ENCODE measurements at places on chromosomes 7 and 10.

DNA sequence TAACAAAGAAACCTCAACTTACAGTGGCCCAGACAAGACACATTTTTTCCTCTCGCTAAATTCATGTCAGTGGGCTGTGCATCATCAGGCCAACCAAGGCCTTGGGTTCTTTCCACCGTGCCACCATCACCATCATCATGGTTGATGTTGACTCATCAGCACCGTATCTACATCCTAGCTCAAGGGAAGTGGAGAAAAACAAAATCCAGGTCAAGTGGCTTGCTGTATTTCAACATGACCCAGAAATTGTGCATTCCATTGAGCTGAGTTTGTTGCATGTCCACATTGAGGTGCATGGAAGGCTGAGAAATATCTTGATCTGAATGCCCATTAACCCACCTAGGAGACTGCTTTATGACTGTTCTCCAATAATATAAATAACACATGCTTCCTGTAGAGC lies 312.4 kb upstream of the CDC14C start:
- DNase-seq, result no peak

DNA sequence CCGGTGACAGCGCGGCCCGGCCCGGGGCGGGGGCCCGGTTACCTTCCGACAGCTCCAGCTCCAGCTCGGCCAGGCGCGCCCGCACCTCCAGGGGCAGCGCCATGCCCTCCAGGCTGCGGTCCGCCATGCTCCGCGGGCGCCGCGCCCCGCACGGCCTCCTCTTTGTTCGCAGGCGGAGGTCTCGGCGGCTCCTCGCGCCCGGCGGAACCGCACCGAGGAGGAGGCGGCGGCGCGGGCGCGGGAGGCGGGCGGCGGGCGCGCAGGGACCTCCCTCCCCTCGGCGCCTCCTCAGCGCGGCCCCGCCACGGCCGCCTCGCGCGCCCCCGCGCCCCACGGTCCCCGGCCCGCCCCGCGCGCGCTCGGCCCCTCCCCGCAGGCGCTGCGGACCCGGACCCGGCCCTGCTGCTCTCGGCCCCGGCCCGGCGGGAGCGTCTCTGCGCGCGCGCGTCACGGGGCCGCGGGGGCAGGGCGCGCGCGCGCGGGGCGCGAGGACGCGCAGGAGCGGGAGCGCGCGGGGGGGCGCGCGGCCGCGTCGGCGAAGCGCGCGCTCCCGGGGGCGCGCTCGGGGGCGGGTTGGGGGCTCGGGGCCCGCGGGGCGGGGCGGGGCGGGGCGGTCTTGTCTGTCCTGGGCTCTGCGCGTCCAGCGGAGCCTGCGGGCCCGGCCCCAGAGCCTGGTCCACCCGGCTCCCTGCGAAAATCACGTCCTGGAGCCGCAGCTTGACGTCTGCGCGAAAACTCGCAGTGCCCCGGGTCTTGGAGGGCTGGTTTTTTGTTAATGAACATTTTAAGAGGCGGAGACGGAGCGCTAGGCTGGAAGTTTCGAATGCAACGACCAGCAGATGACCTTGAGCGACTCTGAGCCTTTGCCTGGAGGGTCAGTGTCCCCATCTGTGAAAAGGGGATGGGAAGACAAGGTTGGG lies at the start of gene DIP2C:
TSS of gene DIP2C (minus strand) at position 217 of the 920 bp plus-strand sequence. CDS start at position 127, 90 bp downstream.
- DNase-seq, result no peak

- no peak for DNase-seq
Measured at GRCh38 chr7:80105701-80106408, 28.8 kb upstream of the GNAI1 start.

DNA sequence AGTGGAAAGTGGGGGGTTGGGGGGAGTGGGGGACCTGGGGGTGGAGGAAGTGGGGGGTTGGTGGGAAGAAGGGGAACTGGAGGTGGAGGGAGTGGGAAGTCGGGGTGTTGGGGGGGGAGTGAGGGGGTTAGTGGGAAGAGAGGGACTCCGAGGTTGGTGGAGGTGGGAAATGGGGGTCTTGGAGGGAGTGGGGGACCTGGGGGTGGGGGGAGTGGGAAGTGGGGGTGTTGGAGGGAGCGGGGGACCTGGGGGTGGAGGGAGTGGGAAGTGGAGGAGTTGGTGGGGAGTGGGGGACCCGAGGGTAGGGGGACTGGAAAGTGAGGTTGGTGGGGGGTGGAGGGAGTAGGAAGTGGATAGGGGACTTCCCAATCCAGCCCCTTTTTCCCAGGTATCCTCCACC lies 906 bp upstream of the MMD2 start:
- no peak for DNase-seq

DNA sequence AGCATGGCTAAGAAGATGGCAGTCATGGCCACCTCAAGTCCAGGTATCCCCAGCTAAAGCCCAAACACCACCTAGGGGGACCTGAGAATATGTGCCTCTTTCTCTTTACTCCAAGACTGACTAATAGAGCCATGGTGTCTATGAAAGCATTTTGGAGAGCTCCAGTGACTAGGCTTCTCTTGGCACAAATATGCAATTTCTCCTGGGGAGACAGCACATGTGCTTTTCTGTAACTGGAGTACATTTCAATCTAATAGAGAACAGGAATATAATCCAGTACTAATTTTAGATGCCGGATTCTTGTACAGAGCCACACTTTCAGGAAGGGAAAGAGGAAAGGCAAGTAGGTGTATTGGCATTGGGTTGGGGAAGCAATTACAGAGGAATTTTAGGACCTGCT lies 260.1 kb downstream of the BMPER start:
- no peak for DNase-seq

- DNase-seq, result no peak
Measured at GRCh38 chr7:135728136-135728669, at the start of gene SLC13A4. TSS of gene SLC13A4 (minus strand) at chr7:135728186. CDS start at chr7:135727496, 690 bp downstream.

DNA sequence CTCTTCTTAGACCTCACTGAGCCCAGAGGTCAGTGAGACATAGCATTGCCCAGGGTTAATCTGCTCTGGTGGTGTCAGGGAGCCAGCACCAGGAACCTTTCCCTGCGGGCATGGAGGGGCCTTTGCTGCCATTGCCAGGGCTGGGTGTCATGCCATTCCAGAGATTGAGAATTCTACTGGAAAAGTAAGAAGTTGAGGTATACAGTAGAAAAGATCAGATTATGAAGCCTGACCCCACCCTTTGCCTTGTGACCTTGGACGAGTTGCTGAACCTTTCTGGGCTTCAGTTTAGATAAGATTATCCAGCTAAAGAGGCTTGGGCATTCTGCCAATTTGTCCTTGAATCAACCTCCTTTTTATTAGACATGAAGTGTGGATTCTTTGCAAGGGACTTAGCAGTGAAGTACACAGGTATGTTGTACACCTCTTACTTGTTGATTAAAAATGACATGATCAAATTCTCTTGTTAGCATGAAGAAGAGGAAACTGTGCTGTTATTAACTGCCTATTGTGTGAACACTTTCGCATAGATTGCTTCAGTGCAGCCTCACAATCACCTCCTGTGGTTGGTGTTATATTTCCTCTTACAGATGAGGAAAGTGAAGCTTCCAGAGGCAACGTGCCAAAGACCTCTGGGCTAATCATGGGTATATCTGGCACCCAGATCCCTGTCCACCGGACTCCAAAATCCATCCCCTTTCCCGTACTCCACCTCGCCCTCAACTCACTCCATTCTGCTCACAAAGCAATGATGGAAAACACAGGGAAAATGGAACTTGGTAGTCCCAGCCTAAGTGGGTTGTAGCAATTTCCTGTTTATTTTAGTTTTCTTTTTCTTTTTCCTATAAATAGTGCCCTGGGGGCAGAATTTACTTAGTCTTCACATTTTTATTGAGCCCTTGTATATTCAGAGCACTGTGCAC lies 151.3 kb downstream of the CAMK1D start:
- no peak for DNase-seq

- DNase-seq, result no peak
Measured at GRCh38 chr7:155857141-155857540, 44.9 kb upstream of the SHH start.

DNA sequence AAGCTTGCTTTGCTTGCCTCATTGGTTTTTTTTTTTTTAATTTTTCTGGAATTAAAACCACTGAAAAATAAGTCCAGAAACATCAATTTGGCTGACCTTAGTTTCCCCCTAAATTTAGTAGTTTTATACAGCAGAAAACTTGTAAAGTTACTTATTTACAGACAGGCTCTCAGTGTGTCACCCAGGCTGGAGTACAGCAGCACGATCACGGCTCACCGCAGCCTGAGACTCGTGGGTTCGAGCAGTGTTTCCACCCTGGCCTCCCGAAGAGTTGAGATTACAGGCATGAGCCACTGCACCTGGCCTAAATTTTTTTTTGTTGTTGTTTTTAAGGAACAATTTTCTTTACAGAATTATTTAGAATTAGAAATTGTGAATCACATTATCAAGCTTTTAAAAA lies 250.5 kb downstream of the SDK1 start:
- DNase-seq, result no peak

DNA sequence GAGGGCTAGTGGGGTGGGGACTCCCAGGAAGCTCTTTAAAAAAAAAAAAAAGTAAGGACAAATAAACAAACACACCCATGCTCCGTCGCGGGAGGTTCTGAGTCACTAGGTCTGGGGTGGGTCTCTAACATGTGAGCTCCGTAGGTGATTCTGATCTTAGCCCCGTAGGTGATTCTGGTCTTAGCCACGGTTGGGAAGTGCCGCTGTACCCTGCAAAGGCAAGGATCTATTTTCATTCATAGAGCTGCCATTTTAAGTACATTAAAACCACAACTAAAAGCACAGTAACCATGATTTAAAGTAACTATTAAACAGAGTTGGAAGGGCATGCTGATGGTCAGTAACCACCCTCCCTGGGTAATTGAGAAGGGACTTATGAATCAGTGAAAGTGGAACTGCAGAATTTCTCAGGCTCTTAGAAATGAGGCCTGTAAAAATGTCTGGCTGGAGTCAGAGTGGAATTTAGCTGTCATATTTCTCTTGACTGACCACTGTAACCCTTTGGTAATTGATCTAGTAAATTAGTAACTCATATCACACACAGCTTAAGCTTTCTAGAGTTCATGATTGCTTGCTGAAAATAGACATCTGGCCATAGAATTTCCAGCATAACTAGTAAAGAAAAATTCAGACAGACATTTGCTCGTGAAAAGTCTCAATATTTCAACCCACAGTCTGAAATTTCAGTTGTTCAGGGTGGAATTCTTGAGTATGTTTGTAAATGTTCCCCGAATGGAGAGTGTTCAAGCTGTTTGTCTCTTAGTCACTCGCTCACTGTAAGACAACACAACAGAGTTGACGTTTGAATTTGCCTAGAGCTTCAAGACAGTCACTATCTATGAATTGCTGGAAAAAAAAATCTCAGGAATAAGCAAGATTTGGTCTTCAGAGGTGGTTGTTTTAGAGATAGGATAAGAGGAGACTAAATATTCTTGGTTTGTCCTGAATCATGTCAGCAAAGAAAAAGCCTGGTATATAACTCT lies 34.2 kb upstream of the TCF7L2 start:
- no peak for DNase-seq

DNA sequence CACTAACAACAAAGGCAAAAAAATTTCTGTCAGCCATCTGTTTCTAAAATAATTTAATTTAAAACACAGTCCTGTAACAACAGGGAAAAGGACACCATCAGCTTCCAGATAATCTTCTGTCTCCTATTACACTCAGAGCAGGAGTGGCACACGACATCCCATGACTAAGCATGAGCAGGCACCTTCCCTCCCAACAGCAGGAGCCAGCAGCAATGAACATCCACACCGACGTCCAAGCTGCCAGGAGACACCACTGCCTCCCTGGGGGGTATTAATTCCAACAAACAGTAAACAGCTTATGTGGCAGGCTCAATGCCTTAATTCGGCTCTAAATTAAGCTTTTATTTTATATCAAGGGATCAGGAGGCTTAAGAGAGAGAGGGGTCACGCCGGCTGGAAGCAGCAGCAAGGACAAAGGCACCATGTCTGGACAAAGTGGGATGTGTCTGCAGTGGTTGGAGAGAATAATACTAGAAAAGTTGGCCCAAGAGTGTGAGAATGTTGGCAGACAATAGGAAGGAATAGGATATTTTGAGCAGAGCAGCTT lies 45.7 kb downstream of the KIAA1549 start:
- DNase-seq, result no peak

- no peak for DNase-seq
Measured at GRCh38 chr10:125373546-125373945, 213.2 kb upstream of the CTBP2 start.

DNA sequence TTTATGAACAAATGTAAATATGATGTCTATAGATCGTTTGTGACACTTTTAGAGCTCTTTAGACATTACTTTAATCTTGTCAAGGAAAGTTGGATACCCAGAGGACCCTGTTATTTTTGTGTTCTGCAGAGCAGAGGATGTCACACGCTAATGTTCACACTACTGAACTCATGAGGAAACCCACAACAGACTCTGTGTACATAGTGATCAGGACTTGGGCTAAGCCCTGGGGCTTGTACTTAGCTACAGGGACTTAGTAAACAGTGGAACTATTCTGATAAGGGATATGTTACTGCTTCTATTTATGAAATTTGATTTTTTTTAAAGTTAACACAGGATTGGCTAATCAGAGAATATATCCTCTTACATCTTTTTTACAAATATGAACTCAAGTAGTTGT lies 36.1 kb upstream of the ZNF518A start:
- DNase-seq, result no peak

DNA sequence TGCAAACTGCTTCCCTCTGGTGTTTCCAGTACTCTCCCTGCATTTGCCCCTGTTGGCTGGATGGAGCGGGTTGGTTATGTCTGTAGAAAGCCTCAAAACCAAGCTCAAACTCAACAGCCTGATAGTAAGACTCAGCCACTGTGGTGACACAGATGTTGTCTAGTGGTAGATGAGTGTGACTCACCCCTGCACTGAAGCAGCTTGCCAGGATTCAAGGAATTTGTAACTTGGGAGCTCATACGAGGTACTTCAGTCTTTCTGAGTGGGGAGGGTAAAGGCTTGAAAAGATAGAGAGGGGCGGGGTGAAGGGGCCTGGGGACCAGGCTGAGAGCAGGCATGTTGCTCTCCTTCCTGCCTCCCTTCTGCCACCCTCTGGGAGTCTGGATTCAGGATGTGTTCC lies 22.9 kb upstream of the AQP1 start:
- DNase-seq, result no peak

- DNase-seq, result no peak
Measured at GRCh38 chr7:124399941-124400340, 365.7 kb downstream of the GPR37 start.

DNA sequence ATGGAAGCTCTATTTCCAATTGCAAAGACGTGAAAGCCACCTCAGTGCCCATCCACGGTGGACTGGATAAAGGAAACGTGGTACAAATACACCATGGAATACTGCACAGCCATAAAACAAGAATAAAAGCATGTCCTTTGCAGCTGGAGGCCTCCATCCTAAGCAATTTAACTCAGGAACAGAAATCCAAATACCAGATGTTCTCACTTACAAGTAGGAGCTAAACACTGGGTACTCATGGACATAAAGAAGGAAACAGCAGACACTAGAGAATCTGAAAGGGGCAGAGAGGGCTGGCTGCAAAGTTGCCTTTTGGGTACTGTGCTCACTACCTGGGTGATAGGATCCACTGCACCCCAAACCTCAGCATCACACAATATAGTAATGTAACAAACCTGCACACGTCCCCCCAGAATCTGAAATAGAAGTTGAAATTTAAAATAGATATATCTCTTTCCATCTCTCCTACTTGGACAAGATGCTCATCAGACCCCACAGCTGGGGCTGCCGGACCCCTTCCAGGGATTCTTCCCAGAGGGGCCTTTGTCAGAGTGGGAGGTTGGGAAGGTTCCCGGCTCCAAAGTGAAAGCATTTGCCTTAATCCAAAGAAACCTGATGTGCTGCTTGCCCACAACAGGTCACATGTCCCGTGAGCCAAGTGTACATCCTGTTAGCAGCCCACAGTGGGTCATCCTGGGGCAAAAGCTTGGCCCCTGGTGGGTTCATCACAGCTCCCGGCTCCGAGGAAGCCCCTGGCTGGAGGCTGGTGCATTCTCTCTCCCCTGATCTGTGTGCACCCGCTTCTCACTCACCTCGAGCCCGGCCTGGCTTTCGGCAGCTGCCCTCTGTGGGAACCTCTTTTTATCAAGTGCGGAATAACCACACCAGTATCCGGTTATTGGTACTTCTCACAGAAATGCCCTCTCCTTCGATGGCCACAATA lies 172.3 kb upstream of the PPP2R2D start:
- DNase-seq, result no peak

Measured in stimulated activated CD8-positive, alpha-beta memory T cell treated with anti-CD3 and anti-CD28 coated beads, Interleukin-7, amount 100 ng/mL, for 1 hour (primary cell).